Stimulated activated CD4-positive, alpha-beta T cell treated with anti-CD3 and anti-CD28 coated beads, Interleukin-12 subunit alpha, Interleukin-12 subunit beta, amount 100 ng/mL, for 24 hours (primary cell): ENCODE measurements at places on chromosomes 11 and 22.

DNA sequence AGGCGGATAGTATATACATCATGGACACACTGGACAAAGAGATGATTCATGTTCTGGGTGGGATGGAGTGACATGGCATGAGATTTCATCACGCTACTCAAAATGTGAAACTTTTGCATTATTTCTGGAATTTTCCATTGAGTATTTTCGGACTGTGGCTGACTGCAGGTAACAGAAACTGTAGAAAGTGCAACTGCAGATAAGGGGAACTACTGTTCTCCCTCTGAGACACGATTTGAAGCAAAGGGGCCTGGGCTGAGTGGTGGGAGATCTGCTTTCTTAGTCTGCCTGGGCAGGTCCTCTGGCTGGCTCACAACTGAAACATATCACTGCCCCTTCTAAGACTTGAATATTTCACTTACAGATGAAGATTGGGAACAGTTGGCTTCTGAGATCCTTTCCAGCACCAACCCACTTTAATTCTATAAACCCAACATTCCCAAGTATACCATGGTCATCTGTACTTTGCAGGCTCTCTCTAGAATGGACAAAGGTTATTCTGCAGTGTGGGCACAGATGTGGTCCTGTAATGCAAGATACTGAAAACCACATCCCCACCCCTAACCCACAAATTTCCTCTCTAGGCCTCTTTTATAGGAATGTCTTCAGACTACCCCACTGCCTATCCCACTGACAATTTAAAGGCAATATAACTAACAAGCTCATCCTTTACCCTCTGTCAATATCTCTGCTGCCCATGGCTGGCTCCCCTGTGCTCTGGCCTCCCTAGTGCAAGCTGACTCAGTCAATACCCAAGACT lies 121.1 kb downstream of the KCNC1 start:
- DNase-seq = no peak

DNA sequence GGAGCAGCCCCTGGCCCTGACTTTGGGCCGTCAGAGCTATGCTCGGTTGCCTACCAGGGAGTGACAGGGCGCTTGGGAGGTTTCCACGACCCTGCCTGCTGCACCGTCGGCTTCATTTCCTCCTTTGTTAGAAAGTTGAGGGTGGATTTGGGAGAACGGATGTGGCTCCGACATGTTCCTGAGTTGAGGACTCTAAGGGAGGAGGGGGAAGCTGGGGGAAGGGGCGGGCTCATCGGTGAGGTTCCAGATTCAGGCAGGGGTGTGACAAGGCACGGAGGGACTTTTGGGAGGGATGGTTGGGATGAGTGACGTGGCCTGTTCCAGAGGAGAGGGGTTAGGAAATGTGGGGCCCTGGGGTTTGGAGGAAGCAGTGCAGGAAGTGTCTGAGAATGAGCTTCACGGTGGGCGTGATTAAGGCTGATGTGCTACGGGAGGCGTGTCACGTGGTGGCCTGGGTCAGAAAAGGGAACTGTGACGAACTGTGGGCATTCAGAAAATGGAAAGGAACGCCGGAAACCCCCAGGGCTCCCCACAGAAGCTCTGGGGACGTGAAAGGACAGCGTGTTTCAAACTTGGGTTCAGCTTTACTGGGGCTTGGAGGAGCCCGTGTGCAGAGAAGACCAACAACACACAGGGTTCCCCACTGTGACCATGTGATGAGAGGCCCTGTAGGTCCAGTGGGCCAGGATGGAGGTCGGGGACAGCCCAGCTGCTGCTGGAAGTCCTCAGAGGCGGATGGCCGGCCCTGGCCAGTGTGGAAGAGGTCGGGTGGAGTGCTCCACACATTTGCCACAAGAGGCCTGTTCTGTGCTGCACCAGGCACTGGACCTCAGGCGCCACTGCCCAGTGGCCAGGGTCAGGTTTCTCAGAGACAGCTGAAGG lies 2.8 kb downstream of the PARVB start:
- DNase-seq = peak; percentile 11

- DNase-seq = no peak
Measured at GRCh38 chr11:11178671-11179638, 174.1 kb downstream of the CSNK2A3 start.

DNA sequence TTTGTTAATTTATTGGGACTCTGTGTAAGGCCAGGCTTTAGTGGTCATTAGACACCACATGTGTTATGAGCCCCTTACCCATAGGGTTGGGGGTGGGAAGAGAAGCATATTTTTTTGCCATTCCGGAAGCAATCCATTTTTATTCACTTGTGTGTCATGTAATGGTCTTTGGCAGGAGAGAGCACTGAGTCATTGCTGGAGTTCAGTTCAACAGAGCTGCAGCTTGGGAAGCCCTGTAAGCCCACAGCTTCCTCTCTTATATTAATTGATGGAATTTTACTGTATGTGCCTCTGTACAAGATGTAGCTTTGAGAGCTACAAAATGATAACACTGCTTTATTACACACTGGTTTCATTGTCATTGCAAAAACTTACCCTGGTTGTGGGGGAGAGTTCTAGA lies 177.3 kb upstream of the SORL1-AS1 start:
- no peak for DNase-seq

- no peak for DNase-seq
Measured at GRCh38 chr22:48237466-48238283, 1475.2 kb downstream of the TBC1D22A start.
